ENCODE measurements at places on chromosomes 3 and 15.
A peak's percentile ranks its signal among the peaks of the same experiment; 100 is the strongest.

DNA sequence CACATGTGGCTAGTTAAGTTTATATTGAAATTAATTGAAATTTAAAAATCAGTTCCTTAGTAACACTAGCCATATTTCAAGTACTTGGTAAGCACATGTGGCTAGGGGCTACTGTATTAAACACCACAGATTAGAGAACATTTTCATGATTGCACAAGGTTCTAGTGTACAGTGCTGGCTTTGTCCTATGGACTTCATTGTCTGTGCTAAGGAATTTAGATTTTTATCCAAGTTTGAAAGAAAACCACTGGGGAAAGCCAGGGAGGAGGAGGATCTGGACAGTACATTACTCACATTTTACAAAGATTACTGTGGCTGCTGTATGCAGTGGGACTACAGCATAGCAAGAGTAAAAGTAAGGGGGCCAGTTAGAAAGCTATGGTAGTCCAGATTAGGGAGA is 13.9 kb downstream of the STAC start:
- DNase-seq, result no peak

- no peak for DNase-seq
Measured at GRCh38 chr3:44061961-44062360, 179.7 kb upstream of the TOPAZ1 start.

DNA sequence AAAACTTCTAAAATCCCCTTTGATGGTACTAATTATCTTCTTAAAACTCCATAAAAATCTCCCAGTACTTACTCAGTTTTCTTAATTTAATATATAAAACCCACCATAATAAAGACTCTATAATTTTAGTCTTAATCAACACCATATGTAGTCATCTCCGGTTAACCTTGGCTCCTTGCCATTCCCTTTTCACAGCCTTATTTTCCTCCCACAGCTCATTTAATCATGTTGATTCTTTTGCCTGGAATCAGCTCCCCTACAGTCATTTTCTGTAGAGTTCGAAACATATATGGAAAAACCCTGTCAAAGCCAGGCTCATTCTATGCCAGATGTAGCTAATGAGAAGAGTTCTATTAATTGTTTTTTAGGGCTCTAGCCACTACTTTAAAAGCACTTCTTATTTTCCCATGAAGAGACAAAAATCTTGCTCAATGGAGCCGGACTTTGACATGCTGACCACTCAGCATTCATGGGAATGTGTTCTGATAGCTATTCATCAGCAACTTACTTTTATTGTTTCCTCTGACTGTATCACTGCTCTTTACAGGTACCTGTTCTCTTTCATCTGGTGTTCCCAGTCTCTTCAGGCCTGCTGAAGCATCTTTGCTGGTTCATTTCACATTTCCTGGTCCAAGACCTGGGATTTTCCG is 573.4 kb downstream of the NAALADL2 start:
- no peak for DNase-seq

DNA sequence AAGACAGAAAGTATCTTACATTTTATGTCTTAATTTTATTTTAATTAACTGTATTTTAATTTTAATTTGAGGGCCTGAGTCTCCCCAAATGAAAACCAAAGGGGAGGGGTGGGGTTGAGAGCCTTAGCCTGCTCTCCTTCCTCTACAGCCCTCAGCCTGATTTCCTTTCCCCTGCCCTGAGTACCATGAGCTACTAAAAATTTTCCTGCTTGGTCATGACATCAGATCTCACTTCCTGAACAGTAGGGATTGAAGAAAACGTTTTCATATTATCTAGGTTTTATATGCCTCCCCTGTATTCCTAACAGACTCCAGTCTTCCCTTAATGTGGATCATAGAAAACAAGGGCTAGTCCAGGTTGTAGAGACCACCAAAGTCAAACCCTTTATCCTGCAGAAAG is 133.9 kb downstream of the MYLK start:
- no peak for DNase-seq

- no peak for DNase-seq
Measured at GRCh38 chr15:23548071-23548470, 17.4 kb upstream of the MKRN3 start.

GRCh38 chr15:88230823-88231222 is 25.7 kb downstream of the NTRK3 start:
- no peak for DNase-seq

DNA sequence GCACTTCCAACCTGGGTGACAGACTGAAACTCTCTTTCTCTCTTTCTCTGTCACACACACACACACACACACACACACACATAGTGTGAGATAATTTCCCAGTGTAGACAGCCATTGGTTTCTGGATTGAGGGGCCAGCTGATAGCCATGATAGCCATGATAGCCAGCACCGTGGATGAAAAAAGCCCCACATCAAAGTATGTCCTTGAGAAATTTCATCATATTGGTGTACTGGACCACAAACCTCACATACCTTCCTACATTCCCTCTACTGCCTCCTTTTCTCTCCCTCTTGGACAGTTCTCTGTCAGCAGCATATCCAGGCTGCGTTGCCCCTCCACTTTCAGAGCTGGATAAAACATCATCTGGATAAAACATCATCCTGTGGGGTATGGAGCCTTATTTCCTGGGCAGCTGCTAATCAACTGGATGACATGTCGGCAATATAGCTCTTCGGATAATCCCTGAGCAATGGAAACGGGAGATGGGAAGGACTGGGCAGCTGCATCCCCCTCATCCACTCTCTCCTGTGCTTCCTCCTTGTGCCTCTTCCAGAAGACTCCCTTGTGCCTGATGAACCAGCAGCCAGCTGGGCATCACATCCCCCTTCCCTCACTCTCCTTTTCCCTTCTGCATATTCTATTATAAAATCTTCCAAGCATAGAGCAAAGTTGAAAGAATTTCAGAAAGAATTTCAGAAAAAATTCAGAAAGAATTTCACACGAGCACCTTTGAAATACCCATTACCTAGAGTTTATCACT is 39.3 kb downstream of the GRK7 start:
- DNase-seq, result no peak

DNA sequence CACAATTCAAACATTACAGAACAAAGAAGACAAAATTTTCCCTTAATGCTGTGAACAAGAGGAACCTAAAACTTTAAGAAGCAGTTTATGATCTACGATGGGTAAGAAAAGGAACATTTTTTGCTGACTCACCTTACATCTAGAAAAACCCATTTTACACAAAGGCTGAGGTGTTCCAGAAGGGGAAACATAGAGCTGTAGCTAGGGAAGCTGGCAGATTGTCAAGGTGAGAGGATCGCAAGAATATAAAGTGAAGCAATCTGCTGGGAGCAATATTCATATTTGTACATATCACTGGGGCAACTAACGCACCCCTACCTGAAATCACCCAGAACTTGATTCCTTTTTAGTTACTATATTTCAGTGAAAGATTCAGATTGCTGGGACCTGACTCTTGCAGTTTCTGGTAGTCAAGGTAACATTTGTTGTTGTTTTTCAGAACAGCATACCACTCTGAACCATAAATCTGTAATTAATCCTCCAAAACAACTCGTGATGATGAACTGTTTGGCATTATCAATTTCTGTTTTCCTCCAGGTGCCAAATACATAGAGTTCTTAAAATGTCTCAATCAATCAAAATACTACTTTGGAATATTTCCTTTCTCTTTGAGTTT is 184.1 kb upstream of the LRRC3B start:
- no peak for DNase-seq

GRCh38 chr3:39038165-39038564 is 13.6 kb downstream of the SCN11A start:
- DNase-seq, result no peak

GRCh38 chr15:69997813-69998212 is 99.9 kb downstream of the TLE3 start:
- no peak for DNase-seq

GRCh38 chr3:187706971-187707370 is 4.6 kb upstream of the RTP2 start:
- DNase-seq, result no peak

DNA sequence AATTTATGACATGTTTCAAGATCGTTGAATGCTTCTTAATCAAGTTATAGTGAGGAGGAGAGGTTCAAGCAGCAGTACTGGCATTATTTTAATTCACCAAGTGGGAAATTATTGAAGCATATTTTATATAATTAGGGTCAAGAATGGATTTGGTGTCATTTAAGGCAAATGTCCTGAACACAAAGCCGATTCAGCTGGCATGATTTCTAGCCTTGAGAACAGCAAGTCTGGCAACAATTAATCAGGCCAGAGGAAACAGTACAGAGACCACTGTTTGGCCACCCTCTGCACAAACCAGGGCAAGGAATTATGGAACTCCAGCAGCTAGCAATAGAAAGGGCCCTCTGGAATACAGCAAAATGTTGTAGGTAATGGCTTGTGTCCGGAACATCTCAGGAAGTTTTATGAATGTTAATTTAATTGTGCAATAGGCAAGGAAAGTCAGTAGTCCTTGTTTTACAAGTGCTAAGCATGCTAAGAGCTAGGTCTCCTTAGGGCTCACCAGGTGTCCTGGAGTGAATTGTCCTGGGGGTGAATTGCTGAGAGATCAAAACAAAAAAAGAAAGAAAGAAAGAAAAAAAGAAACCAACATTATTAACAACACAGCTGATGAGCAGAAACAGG is 38.7 kb upstream of the SNRK start:
- DNase-seq, result no peak

GRCh38 chr3:56251343-56251945 is 216.8 kb downstream of the ERC2 start:
- DNase-seq, result no peak

- no peak for DNase-seq
Measured at GRCh38 chr15:58598829-58599210, 150.7 kb downstream of the ADAM10 start.

GRCh38 chr15:98506711-98507110 is 141.6 kb upstream of the IGF1R start:
- DNase-seq, result no peak

- DNase-seq, result no peak
Measured at GRCh38 chr3:152177757-152178156, 91.0 kb upstream of the MBNL1 start.

- DNase-seq, result no peak
Measured at GRCh38 chr15:100898661-100899462, 19.2 kb downstream of the ALDH1A3 start.

DNA sequence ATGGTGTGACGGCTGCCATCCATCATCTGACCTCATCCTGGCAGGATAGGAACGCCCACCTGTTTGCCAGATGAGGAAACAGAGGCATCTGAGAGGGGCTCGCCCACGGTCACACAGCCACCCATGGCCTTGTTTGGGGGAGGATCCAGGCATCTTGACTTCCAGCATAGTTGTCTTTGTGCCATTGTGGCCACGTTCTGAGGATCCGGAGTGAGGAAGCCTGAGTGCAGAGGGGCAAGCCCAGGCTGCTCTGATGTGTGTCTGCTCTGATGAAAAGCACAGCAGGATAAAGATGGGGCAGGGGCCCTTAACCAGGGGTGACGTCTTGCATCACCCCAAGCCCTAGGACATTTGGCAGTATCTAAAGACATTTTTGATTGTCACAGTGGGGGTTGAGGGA is 58.7 kb downstream of the FGD5 start:
- DNase-seq, result no peak

- DNase-seq, result no peak
Measured at GRCh38 chr3:195203606-195204005, 67.4 kb downstream of the XXYLT1 start.

GRCh38 chr15:101243420-101243819 is 8.4 kb downstream of the CHSY1 start:
- no peak for DNase-seq

- DNase-seq, result no peak
Measured at GRCh38 chr3:115148142-115148790, 1.2 kb upstream of the ZBTB20 start.

- no peak for DNase-seq
Measured at GRCh38 chr15:43880406-43881194, 53.8 kb downstream of the WDR76 start.

- DNase-seq, result peak; percentile 22
Measured at GRCh38 chr15:74302821-74303359, 64.6 kb downstream of the CYP11A1 start.

DNA sequence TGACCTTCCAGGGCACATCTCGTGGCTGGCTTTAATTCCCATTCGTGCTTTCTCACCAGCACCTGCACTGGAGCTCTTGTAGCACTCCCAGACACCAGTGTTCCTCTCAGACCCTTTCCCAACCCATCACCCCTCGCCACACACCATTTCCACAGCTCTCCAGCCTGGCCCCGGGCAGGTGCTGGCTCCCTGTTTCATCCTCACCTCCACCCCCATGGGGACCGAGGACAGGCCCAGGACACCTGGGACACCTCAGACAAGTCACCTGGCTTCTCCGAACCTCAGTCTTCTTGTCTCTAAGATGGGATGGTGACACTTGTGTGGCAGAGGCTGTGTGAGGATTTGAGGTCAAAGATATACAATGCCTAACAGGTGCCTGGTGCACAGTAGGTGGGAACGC is 27.4 kb upstream of the GP9 start:
- no peak for DNase-seq

DNA sequence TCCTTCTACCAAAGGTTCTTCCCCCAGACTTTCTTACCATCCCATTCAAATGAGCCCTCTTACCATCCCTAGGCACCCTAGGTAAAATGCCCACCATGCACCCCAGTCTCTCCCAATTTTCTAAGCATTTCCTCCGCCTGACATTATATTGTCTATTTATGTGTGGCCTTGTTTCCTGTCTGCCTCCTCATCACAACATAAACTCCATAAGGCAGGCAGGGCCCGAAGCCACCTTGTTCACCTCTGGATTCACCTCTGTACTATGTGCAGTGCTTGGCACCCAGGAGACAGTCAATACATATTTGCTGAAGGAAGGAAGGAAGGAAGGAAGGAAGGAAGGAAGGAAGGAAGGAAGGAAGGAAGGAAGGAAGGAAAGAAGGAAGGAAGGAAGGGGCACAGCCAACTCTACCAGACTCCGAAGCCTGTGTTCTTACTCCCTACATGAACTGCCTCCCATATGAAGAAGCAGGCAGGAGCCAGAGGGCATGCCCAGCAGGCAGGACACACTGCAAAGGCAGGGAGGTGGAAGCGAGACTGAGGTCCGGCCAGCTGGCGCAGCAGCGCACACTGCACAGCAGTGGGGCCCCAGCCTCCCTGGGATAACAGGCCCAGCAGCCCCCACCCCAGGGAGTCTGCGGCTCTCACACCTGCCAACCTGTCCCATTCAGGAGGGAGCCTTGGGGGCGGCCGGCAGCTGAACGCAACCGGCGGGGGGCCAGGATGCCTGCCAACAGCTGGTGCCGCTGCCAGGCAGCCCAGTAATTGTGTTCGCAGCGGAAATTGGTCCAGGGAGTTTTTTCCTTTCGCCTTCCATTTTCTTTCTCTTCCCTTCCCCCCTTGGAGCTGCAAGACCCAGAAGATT is 106.0 kb upstream of the LINGO1 start:
- no peak for DNase-seq

DNA sequence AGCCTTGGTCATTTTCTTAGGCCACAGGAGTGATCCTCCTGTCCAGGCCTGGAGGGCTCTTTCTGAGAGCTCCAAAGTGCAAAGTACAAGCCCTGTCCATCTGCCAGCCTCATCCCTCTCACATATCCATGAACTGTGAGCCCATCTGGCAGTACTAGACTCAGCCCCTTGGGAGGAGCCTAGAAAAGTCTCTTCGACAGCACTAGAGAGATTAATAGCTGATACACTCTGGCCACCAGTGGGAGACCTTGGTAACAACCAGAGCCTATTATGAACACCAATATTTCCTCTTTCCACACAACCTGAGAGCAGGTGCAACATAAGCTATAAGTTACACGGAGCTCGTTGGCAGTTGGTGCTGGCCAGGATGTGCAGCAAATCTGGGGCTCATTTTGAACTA is 59.5 kb upstream of the DCLK3 start:
- no peak for DNase-seq

GRCh38 chr3:62954580-62954979 is 79.4 kb upstream of the CADPS start:
- DNase-seq, result no peak

- DNase-seq, result no peak
Measured at GRCh38 chr3:11154036-11154952, at the start of gene HRH1. Gene HRH1 (plus strand): TSS chr3:11154493. CDS start chr3:11259038, 104,545 bp downstream.

- no peak for DNase-seq
Measured at GRCh38 chr3:23068016-23068728, 135.0 kb upstream of the UBE2E2 start.
